Cortex of kidney (tissue), 1 donor: ENCODE measurements at places on chromosomes 5 and 9.

- no peak for DNase-seq
Observed at GRCh38 chr5:115939059-115939458, 23.2 kb upstream of the LVRN start.

- no peak for DNase-seq
Observed at GRCh38 chr9:95127249-95128176, 190.0 kb downstream of the FANCC start.

GRCh38 chr9:113227436-113227835 is 6.1 kb downstream of the SLC31A1 start:
- no peak for DNase-seq

DNA sequence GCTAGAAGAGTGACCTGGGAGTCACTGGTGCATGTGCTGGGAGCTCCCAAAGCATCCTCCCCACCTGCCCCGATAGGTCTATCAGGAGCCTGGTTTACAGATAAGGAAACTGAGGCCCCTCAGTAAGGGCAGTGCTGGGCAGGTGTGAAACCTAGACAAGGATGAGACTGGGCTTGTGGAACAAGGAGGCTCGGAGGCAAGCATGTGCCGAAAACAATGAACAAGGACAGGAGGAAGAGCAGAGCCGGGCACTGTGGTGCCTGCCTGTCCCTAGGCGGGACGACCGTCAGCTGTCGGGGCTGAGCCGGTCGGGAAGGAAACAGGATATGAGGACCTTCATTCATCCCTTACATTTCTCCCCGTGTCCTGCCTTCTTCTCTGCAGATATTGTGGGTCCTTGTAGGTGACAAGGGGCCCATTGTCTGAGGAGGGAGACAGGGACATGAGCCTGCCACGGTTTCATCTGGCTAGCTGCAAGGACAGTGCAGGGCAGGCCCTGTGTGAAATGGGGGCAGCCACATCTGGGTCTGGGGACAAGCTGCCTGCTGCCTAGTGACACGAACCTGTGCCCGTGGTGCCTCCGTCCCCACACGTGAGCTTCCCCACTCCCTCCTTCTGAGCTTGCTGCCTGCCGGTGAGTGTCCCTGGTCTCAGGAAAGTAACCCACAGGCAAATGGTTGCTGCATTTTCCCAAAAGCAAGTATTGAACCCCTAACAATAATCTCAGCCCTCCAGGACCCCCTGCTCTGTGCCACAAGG is 18.6 kb downstream of the FGD3 start:
- no peak for DNase-seq

DNA sequence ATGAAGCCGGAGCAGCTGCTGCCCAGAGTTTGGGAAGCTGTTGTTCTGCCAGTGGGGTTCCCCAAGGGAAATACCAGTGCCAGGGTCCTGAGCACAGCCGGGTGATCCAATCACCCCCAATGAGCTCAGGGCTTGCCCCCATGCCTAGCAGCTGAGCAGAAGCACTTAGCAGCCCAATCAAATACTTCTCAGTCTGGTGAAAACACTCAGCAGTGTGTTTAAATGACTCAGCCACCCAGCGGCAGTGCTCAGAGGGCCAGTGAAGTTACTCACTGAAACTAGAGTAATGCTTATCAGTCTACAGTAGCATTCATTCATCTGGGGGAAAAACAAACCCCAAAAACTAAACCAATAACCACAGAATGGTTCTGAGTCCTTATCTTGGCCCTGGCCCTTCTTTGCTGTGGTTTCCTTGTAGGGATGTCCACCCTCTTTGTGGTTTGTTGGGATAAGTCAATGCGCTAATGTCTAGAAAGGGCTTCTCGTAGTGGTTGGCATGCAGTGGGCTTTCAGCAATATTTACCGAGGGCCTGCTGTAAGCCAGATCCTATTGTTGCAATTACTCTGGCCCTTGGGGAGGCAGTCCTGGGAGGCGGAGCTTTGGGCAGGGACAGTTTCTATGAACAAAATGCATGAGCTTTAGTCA is 43.1 kb downstream of the LHX2 start:
- no peak for DNase-seq

DNA sequence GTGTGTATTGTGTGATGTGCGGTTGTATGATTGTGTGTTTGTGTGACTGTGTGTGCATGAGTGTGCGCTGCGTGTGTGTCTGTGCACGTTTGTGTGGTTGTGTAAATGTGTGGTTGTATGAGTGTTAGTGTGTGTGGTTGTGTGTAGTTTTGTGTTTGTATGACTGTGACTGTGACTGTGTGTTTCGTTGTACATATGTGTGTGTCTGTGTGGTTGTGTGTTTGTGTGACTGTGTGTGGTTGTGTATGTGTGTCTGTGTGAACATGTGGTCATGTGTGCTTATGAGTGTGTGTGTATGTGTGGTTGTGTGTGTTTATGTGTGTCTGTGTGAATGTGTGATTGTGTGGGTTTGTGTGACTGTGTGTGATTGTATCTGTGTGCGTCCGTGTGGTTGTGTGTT is 197.8 kb downstream of the TTLL11 start:
- DNase-seq: no peak

- DNase-seq: no peak
Observed at GRCh38 chr9:16062542-16063240, 509.8 kb downstream of the CCDC171 start.

- DNase-seq: no peak
Observed at GRCh38 chr9:109321727-109322126, 868 bp upstream of the EPB41L4B start.

DNA sequence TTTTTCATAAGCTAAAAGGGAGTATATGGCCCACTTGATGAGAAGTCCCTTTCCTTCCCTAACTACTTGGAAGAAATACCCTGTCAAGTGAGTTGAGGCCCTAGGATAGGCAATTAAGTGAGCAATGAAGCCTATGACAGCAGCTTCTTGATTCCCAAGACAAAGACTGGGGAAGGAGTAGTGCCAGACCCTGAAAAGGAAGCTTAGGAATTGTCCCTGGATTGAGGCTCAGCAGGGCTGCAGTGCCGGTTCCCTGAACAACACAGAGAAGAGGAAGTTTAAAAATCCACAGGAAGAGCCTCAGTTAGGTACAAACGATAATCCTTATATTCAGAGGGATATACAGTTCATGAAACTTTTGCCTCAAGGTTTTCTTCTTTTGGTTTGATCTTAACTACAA is 61.8 kb upstream of the RAD23B start:
- DNase-seq: no peak

DNA sequence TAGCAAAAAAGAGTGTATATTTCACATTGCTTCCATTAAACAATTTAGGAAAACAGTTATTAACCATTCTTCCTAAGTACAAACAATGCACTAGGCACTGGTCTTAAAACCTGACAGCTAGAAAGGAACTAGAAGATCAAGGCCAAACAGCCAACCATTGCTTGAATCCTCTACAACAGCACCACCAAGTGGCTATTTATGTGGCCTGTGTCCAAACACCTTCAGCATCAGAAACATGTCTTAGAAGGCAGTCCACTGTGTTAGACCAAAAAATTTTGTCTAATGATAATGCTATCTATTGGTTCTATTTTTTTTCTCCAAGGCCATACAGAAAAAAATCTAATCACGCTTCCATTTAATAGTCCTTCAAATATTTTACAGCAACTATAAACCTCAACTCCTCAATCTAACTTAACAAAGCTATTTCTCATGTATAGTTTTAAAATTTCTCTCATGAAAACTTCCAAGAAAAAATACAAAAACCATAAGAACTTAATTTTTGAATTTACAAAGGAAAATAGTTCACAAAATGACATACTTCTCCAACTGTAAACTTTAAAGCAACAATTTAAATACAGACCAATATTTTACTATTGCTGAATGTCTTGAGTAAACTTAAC is 36.1 kb downstream of the CAAP1 start:
- no peak for DNase-seq

GRCh38 chr9:26262421-26263107 is 584.3 kb upstream of the TUSC1 start:
- DNase-seq: no peak
